GF-D8 (cell line): ENCODE measurements at places on chromosomes 5 and 9.

- no peak for DNase-seq
Measured at GRCh38 chr5:37703841-37704241, 136.0 kb downstream of the GDNF start.

DNA sequence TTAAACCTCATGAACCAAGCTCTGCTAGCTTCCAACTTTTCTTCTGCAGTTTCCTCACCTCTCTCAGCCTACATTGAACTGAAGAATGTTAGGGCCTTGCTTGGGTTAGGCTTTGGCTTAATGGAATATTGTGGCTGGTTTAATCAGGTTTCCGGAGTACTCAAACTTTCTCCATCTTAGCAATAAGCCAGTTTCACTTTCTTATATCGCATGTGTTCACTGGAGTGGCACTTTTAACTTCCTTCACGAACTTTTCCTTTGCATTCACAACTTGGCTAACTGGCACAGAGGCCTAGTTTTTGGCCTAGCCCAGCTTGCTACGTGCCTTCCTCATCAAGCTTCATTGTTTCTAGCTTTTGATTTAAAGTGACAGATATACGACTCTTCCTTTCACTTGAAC lies 81.0 kb upstream of the MAST4 start:
- no peak for DNase-seq

- DNase-seq, result no peak
Measured at GRCh38 chr5:1429066-1429465, 16.2 kb downstream of the SLC6A3 start.

GRCh38 chr5:163506095-163506457 lies 657 bp downstream of the MAT2B start:
- DNase-seq, result no peak

DNA sequence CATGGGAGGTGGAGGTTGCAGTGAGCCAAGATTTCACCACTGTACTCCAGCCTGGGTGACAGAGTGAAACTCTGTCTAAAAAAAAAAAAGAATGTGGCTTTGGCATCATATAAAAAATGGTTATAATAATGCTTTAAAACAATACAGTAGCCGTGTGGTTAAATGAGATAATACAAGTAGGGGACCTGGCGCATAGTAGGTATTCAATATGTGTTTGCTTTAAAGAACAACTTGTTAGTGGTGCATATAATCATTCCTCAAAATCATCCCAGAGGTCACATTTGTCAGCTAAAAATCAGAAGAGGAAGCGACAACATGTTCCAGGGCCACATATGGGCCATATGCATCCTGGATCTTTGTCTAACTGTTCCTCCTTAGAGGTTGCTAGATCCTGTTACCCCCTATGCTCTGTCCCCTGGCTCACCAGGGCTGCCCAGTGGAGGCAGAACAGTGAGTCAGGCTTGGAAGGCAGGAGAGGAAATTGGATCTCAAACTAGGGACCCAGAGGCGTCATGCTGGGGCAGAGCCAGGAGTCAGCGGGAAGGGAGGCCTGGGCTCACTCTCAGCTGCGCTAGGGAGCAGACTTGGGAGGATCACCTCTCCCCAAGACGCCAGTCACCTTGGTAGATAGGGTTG lies 27.7 kb downstream of the LHX6 start:
- DNase-seq, result no peak

DNA sequence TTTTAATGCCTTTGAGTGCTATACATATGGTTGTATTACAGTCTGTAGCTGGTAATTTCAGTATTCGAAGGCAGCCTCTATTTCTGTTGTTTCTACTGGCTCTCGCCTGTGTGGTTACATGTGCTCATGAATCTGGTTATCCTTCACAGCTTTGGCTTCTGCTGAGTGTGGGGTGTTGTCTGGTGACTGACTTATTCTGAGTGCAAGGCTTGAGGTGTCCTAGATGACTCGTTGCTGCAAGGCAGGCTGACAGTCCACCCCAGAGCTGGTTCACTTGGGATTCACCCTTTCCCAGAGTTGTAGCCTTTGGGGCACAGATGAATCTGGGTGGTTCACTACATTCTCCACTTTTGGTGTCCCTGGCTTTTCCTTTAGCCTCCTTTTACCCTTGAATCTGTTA lies 41.4 kb downstream of the PDE8B start:
- DNase-seq, result no peak

- no peak for DNase-seq
Measured at GRCh38 chr9:124839612-124840299, 13.5 kb upstream of the WDR38 start.

DNA sequence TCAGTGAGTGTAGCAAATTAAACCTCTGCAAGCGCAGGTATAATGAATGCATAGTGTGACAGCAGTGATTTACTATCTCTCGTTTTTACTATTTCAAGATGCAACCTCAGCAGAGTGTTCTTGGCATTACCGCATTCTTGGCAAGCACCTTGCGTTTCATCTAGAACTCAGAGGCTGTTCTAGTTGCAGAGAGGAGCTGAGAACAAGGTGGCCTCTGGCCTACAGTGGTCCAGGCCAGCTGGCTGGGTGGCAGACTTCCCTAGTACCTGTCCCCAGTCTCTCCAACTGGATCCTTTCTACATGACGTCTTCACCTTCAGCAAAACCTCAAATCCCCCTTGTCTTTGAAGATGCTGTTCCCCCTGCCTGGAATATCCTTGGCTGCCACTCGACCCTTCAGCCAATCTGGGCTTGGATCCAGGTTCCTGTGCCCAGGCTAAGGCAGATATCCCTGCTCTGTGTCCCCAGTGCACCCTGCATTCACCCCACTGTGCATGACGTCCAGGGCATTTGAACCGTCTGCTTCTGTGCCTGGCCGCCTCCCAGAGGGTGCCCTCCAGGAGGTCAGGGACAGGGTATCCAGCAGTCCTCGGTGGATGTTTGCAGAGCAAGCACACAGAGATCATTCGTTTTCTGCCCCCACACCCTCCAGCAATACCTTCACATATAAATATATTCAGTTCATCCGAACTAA lies 120.4 kb upstream of the CPEB4 start:
- DNase-seq, result no peak
